ENCODE measurements at places on chromosomes 1 and 21. TPM values are rescaled to one million over a fixed set of nuclear protein-coding genes. Genes with fewer than 3 reads are reported as not detected.

DNA sequence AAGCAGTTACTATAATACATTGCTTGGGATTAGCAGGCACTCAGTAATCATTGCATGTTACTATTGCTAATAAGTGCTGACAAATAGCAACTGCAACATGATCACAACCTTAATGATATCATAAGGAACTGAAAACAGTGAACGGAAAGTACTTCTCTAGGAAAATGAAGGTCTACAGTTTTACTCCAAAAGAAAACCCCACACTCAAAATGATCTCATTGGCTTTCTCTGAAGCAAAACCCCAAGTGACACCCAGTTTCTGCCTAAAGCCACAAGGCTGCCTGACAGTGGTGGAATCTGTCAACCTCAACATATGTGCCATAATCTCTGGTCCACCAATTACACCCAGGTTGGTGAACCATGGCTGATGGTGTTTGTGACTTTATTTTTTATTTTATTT is 137.6 kb downstream of the PTGER3 start:
- DNase-seq, result no peak

DNA sequence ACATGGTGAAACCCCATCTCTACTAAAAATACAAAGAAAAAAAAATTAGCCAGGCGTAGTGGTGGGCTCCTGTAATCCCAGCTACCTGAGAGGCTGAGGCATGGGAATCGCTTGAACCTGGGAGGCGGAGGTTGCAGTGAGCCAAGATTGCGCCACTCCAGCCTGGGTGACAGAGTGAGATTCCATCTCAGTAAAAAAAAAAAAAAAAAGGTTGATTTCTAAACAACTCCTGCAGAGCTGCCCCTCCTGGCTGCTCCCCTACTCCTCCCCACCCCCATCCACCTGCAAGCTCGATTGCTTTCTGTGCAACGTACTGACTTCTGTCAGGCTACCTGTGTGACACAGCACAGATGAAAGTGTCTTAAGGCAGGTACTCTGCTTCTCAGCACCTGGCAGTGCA is 13.3 kb downstream of the ETV3L start:
- DNase-seq, result no peak

GRCh38 chr1:152699746-152700145 is 1.6 kb downstream of the LCE2A start:
- no peak for DNase-seq

DNA sequence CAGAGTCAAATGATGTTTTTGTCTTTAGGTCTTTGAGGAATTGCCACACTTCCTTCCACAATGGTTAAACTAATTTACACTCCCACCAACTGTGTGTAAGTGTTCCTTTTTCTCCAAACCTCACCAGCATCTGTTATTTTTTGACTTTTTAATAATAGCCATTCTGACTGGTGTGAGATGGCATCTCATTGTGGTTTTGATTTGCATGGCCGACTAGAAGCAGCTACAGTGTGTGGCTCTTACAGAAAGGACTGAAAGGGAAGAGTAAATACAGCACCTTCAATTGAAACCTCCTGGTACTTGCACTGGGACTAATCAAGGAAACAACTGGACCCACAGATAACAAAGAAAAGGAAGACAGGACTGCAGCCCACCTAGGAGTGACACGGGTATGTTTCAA is 668.0 kb upstream of the RGS18 start:
- DNase-seq, result no peak

- no peak for DNase-seq
Observed at GRCh38 chr1:246483569-246483933, 23.5 kb downstream of the SMYD3 start.

GRCh38 chr1:31127266-31127665 is 61.7 kb upstream of the PUM1 start:
- no peak for DNase-seq

Gene OVAAL
- 25.8 TPM for total RNA-seq

Gene IVL
- total RNA-seq, result not detected

Gene USP33
- 92.6 TPM for total RNA-seq

Gene CFHR4
- total RNA-seq, result not detected

Gene COL6A1
- total RNA-seq, result 10.1 TPM
